ENCODE measurements at places on chromosomes 11 and 22.

- no peak for DNase-seq
Observed at GRCh38 chr11:111349191-111349695, 29.8 kb downstream of the POU2AF1 start.

- no peak for DNase-seq
Observed at GRCh38 chr11:61482513-61482912, 26.0 kb upstream of the LRRC10B start.

DNA sequence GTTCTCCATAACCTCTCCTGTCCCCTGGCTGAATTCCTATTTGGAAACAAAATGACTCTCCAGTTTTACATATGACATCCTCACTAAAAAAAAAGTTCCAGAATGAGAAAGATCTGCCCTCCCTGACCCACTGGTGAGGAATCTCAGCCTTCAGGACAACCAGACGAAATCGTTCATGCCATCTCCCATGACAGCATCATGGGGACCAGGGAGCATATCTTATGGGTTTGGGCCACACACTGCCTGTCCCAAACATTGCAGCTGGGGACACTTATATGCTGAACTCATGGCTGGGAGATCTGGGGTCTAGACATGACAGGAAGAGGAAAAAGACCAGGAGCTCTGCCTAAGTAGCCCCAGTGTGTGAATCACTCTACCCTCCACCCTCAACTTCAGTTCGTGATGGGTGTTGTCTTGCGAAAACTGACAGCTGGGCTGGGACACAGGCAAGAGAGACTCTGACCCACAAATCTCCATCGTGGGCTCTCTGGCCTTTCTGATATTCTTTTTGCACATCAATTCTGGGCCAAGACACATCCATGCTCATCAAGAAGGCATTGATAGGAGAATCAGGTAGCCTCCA is 102.0 kb downstream of the ZNF280B start:
- no peak for DNase-seq

GRCh38 chr11:2741377-2742131 is 41.8 kb upstream of the KCNQ1OT1 start:
- no peak for DNase-seq

DNA sequence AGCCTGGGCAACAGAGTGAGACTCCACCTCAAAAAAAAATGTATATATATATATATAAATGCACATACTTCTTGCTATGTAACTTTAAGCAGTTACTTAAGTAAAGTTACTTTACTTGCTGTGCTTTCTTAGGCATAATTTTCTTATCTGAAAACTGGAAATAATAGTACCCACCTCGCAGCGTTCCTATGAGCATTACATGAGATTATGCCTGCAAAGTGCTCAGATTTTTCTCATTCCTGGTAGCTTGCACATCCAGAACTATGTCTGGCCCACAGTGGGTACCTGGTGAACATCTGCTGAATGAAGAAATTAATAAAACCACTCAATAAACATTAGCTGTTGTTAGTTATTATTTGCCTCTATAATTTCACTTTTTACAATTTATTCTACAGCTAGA is 6.1 kb upstream of the ROBO3 start:
- DNase-seq, result no peak

DNA sequence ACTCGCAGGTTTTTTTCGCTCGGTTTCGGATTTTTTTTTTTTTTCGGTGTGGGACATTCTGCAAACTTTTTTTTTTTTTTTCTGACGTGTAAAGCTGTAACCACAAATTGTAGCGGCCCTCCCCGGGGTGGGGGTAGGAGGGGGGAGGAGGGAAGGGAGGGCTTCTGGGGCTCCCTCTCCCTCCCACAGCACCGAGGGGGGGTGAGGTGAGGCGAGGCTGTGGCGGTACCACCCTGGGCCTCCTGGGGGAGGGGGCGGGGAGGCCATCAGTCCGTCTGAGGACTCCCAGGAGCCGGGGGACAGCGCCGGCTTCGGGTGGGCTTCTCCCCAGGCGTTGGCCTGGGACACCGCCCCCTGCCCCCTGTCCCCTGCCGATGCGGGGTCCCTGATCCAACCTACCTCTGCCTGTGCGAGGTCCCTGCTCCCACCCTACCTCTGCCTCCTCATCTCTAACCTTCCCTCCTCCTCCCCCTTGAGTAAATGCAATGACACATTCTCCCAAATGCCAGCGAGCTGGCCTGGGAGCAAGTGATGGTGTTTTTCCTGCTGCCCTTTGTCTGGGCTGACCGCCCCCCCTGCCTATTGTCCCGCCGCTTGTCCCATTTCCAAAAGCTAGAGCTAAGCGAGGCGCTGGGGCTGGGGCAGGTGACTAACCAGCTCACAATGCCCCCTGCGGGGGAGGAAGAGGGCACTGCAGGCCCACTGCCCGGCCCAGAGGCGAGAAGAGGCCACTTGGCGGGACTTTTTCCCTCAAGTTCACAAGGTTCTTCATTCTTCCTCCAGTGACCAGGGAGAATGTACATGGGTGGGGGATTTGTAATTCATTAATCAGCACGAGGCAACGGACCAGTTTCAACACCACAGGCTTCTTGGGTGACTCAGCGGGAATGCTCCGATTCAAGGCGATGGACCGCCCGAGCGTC is 511 bp upstream of the CLCF1 start:
- DNase-seq, result peak; percentile 48

- DNase-seq, result no peak
Observed at GRCh38 chr11:70250876-70251658, 19.4 kb upstream of the PPFIA1 start.

DNA sequence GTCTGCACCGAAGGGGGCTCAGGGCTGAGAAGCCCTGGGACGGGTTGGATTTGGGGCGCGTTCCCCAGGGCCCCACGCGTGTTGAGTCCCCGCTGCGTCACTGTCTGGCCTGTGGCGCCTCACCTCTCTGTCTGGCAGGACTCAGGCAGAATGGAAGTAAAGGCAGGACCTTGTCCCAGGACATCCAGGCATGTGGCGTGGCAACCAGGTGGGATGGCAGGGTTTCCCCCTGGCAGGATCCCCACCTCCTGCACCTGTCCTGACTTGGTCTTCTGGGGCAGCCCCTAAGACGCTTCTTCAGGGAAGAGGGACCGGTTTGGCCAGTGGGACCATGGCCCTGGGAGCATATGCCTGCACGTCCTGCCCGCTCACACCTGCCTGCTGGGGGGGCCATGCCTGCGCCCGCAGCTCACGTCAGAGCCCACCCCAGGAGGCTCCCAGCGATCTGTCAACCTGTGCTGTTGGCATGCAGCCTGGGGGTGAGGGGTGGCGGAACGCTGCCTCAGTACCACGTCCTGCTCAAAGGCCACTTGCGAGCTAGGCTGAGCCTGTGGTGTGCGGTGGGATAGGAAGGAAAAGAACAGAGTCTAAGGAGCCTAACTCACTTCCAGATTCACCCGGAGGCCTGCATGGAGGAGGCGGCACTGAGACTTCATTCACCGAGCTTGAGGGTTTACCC is 72.7 kb downstream of the KCNQ1 start:
- no peak for DNase-seq

DNA sequence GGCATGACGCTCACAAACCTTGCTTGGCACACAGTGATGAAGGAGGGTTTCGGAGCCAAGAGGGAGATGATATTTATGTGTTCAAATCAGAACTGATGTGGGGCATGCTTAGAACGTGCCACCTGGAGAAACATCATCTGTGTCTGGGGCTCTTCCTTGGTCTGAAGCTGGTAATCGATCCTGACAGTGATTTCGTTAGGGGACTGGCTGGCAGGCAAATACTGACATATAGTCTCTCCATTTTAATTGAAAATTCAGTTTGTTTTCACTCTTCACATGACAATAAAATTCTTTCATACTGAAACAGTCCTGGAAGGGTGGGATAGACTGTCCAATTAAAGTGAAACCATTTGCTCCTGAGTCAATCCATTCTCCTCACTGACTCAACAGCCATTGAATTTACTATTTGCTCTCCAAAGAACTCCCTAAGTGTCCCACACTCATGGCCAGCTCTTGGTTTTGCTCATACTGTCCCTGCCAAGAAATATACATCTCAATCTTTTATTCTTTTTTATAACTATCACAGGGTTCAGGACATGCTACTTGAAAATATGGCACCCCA is 134.8 kb downstream of the TRPC6 start:
- no peak for DNase-seq

- no peak for DNase-seq
Observed at GRCh38 chr11:662689-663274, 25.7 kb downstream of the DRD4 start.

DNA sequence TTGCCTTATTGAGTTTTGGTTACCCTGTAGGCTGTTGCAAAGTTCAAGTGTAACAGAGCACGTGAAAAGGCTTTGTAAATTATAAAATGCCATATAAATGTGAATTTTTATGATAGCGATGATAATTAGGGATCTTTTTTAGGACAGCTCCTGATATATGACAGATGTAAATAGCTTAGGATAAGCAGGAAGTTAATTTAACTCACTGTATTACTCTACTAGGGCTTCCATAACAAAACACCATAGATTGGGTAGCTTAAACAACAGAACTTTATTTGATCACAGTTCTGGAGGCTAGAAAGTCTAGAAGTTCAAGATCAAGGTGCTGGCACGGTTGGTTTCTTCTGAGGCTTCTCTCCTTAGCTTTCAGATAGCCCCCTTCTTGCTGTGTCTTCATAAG is 17.0 kb upstream of the PDE3B start:
- no peak for DNase-seq

DNA sequence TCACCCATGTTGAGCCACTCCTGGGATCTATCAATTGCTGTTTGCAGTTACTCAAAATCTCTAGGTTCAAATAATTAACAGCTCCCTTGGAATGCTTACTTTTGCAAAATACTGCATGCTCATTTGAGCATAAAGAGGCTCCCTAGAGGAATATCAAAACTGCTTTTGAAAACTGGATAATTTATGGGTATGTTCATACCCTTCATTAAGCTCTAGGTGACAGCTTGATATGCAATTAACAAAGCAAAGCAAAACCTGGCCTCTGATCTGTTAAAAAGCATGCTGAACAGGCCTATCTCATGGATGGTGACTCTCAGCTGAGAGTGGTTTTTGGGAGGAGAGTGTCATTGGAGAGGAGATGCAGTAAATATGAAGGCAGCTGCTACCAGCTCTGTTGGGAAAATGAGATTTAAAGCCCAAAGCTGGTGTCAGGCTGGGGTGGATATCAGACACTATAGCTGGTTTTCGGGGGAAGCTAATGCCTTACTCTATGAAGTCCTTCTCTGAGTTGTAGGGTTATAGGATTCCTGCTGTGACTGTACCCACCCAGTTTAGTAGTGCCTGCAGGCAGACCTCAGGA is 110.9 kb downstream of the RASSF10 start:
- DNase-seq, result no peak

DNA sequence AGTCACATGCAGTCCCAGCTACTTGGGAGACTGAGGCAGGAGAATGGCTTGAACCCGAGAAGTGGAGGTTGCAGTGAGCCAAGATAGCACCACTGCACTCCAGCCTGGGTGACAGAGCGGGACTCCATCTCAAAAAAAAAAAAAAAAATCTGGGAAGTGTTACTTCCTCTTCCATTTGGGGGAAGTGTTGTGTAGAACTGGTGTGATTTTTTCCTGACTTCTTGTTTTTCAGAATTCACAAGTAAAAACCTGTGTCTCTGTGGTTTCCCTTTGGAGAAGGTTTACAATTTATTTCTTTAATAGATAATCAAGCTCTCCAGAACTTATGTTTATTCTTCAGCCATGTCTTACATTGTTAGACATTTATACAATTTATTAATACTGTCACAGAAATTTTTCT is 396.1 kb downstream of the BRD1 start:
- DNase-seq, result no peak

DNA sequence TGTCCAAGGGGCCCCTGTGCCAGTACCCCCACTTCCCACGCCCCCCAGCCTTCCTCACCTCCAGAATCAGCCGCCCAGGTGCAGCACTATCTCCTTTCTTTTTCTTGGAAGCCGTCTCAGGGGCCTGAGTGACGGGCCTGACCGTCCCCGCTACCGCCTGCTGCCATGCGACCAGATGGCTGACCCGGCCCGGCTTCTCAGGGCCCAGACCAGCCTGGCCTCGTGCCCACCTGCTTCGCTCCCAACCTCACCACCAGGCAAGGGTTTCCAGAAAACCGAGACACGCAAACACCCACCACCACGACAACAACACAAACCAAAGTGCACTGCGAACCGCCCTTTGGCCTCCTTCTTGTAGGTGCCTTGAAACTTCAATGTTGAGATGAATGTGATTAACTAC is 39.1 kb downstream of the MACROD1 start:
- DNase-seq, result no peak

DNA sequence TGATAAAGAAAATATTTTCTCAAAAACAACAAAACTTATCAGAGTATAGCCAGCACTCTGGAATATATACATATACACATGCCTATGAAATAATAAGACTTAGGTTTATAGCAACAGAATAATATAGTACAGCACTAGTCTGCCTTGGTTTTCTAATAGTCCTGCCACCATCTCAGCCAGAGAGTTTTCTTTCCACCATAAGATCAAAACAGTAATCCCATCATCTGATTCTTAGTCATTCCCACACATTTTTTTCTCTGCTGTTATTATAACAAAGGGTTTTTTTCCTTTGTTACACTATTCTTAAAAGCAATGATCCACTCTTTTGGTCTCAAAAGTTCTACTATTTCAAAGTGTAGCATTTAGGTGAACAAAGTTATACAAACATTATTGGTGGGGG is 15.1 kb downstream of the MTMR2 start:
- DNase-seq, result no peak

DNA sequence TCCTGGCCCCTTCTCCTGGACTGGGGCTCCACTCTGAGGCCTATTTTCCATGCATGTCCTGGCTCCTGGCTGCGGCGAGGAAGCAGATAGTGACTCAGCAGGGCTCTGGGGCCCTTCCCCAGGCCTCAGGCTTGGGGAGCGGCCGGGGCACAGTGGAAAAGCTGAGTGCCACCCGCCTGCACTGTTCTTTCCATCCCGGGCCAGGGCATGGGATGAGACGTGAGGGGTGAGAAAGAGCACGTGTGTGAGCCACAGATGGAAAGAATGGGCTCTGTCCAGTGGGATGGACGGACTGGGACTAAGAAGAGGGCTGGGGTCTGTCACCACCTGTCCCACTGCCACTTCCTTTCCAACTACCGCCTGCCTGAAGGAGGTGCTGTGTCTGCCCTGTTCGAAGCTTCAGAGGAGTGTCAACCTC is 12.8 kb downstream of the SLC37A2 start:
- DNase-seq, result no peak

DNA sequence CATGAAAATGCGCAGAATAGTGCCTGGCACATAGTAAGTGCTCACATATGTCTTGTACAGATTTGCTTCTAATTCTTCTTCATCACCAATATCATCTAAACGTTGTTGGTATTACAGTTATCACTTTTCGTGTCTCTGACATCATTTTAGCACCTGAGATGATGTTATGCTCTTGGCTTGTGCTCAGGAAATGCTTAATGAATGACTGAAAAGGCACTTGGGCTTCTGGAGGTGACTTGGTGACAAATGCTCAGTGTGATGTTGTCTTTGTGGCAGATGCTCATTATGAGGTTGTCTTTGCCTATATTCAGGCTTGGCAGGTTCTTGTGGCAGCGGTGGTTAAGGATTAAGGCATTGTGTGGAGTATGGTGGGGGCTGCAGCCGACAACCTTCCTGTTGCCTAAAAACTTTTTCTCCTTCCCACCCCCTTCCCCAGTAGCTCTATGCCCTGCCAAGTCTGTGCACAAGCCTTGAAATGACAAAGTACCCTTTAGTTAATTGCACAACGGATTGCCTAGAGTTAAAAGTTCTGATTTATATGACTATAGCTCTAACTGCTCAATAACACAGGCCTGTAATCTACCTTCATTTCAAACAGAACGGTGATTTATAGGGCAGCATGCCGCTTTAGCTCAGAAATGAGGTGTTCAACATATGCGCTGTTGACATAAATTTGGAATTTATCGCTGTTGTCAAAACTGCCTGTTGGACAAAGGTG is 82.5 kb downstream of the ZBTB16 start:
- DNase-seq, result no peak
